ENCODE measurements at places on chromosomes 3 and 15. TPM values are rescaled to one million over a fixed set of nuclear protein-coding genes. Genes with fewer than 3 reads are reported as not detected.
A peak's percentile ranks its signal among the peaks of the same experiment; 100 is the strongest.

The ALPK3 gene
- 7.8 TPM for total RNA-seq

The MST1 gene
- 16.9 TPM for total RNA-seq

The CELSR3 gene
- 2.6 TPM for total RNA-seq

- DNase-seq: no peak
- no peak overlapping the region for H3K27ac ChIP-seq
- H3K36me3 ChIP-seq: no peaks in the 10 kb centered on the region
- H3K4me3 ChIP-seq: no peak overlapping the region
- H3K27me3 ChIP-seq: no peaks in the 10 kb centered on the region
Observed at GRCh38 chr3:193863657-193864357, 270.8 kb downstream of the OPA1 start.

DNA sequence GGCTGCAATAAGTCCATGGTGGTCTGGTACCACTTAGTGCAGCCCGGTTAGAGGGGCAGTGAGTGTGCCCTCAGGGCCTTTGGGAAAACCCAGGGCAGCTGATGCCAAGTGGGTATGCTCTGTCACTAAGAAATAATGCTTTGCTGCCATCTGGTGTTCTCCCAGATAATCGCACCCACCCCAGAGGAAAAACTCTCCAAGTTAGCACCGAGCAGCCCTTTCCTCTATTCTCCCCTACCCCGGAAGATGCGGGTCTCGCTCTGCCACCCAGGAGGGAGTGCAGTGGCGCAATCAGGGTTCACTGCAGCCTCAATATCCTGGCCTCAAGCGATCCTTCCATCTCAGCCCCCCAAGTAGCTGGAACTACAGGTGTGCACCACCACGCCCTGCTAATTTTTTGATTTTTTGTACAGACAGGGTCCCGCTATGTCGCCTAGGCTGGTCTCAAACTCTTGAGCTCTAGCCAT is 21.3 kb upstream of the DAPK2 start:
- no peak overlapping the region for H3K4me3 ChIP-seq
- H3K27ac ChIP-seq: no peak overlapping the region
- H3K4me1 ChIP-seq: peaks cover 40% of the 10 kb centered on the region
- no peaks in the 10 kb centered on the region for H3K36me3 ChIP-seq
- peak; percentile 78 for DNase-seq

DNA sequence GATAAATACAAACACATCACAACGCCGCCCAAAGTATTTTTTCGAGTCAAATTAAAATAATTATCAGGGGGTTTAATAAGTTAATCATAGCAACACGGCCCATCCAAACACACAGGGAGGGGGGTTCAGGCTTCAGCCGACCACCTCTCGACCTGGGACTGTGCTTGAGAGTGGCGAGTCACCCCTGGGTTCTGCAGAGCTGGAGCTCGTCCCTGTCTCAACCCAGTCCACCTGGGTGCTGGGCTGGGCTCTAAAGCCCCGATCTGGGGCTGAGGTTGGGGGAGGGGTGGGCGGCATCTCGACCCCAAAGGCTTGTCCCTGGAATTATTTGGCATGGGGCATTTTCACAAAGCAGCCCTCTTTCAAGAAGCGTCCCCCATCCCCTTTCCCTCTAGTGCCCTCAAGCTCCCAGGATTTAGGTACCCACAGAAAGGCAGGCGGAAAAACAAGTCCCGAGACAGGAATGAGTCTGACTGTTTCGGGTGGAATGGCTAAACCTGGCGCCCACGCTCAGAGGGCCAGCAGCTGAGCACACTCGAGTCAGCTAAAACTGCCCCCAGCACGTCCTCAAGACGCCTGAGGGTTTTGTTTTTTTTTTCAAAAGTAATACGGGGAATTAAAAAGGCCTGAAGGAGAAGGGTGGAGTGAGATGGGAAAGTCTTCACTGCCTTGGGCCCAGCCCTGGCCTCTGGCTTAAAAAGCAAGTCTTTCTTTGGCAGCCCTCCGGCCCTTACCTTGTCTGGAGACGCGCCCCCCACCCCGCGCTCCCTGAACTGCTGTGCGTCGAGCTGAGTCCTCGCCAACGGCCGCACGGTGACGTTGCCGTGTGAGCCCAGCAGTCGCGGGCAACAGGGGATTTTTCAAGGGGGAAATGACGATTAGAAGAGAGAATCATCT is 32.5 kb downstream of the NR2F2 start:
- peaks cover 8% of the 10 kb centered on the region for H3K27me3 ChIP-seq
- peaks cover 31% of the 10 kb centered on the region for H3K4me1 ChIP-seq
- H3K4me3 ChIP-seq: no peak overlapping the region

- no peaks in the 10 kb centered on the region for H3K4me1 ChIP-seq
- peak overlapping the region; percentile 8 for H3K27ac ChIP-seq
- no peak for DNase-seq
- H3K36me3 ChIP-seq: no peaks in the 10 kb centered on the region
- no peak overlapping the region for H3K4me3 ChIP-seq
Observed at GRCh38 chr15:91445695-91446228, 345.7 kb downstream of the SV2B start.

DNA sequence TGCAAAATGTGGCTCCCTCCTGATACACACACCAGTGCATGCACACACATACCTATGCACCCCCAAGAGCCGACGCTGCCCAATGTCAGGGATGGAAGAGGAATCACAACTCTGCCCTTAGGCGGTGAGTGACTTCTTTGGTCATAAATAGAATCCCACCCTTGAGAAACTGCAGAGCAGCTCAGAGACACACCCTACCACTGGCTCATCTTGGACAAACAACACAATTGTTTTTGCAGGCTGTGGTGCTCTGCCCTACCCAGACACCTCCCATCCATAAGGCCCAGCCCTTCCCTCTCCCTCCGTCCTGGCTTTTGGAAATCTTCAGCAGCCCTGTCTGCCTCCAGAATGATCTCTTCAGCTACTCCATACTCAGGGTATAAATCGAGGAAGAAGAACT is 73.8 kb upstream of the HRH1 start:
- DNase-seq: no peak
- H3K27ac ChIP-seq: no peak overlapping the region
- no peak overlapping the region for H3K4me3 ChIP-seq
- no peaks in the 10 kb centered on the region for H3K27me3 ChIP-seq
- no peaks in the 10 kb centered on the region for H3K4me1 ChIP-seq

DNA sequence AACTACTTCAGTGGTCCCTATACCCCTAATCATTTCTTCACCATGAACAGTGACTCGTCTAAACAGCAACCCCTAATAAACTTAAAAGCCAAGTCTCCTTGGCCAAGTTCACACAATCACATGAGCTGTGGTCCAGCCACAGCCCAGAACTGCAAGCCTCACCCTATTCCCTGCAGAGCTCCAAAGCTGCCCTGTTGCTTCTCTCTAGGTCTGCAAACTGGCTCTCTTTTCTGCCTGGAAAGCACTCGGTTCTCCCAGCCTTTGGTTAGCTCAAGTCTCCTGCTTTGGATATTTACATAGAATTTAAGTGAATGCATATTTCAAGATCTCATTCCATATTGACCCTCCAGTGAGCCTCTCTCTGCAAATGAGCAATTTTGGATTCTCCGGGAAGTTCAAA is 107.0 kb downstream of the TOP2B start:
- DNase-seq: no peak
- no peak overlapping the region for H3K27ac ChIP-seq
- H3K36me3 ChIP-seq: no peaks in the 10 kb centered on the region

GRCh38 chr15:63357061-63357460 is 24.6 kb downstream of the CA12 start:
- no peak for DNase-seq
- H3K36me3 ChIP-seq: no peaks in the 10 kb centered on the region
- H3K27ac ChIP-seq: no peak overlapping the region
- no peak overlapping the region for H3K4me3 ChIP-seq
- peaks cover 42% of the 10 kb centered on the region for H3K4me1 ChIP-seq

Measured in body of pancreas (tissue), 4 donors.